ENCODE measurements at places on chromosomes 3 and 15. TPM values are rescaled to one million over a fixed set of nuclear protein-coding genes. Genes with fewer than 3 reads are reported as not detected.
A peak's percentile ranks its signal among the peaks of the same experiment; 100 is the strongest.

- no peak for DNase-seq
Measured at GRCh38 chr3:63679186-63679585, 26.7 kb downstream of the SNTN start.

DNA sequence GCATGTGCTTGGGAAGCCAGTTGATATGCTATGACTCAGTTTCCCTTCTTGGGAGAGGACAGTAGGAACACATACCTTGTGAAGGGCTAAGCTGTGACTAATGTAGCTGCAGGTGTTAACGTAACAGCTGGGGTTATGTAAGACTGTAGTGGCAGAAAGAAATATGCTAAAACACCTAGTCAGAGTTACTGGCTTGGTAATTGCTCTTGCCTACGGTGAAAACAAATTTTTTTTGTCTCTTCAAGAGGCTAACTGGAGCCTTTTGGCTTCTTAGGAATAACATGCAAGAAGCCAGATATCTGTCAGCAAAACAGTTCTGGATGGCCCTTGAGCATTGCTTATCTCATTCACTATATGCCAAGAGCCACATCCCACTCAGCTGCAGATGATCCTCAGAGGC, 1.4 kb downstream of the MAPKBP1 start:
- no peak for DNase-seq

DNA sequence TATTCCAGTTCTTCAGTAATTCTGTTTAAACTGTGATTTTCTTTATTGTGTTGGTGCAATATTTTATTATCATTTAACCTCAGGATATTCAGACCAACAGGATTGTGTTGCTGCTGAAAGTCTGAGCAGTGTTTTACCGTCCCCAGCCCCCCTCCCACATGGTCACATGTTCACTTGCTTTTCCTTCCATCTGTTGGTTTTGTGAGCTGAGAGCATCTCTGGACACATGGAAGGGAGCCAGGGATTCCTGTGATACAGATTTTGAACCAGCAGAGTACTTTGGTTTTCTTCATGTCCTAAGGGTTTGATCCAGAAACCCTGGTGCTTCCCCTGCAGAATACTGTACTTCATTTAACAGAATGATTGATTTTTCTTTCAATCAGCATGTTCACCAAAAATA, 11.9 kb downstream of the ARRDC4 start:
- DNase-seq, result no peak

- no peak for DNase-seq
Measured at GRCh38 chr15:69823223-69823907, 274.4 kb downstream of the TLE3 start.

DNA sequence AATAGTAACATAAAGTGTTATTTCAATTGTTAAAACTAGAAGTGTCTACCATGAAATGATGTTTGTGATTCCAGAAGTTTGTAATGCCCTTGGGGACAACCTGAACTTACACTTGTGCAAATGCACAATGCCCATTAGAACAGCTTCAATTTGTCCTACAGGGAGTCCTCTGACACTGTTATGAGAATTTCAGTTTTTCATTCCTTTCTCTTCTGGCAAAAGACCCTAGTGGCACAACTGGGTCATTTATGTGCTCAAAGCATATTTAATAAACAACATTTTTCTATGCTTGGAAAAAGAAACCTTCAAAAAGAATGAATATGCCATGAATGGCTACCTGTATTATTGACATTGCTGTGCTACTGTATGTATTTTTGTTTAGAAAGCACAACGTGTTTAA, at the start of gene OR5H1:
TSS of gene OR5H1 (plus strand) at position 301 of the 400 bp plus-strand sequence. CDS start 1,977 bp downstream, outside the sequence.
- no peak for DNase-seq

- no peak for DNase-seq
Measured at GRCh38 chr3:155639462-155640055, 105.3 kb downstream of the PLCH1 start.

- DNase-seq, result no peak
Measured at GRCh38 chr3:172018364-172018763, 21.0 kb upstream of the FNDC3B start.

GRCh38 chr15:101672298-101672697, 20.1 kb upstream of the TM2D3 start:
- no peak for DNase-seq

DNA sequence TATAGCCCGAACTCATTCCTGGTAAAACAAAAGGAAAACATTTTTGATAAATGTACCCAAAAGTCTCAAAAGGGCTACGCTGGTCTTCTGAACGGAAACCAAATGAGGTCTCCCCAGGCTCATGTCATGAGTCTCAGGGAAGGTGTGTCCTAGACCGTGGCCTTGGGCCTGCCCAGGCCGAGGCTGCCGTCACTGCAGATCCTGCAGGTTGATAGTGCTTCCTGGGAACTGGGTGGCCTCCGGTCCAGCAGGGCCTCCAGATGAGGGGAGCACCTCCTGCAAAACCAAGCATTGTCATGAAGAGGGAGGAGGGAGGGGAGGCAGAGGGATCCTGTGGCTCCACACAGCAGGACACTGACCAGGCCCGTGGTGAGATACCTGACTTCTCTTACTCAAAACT, 37.5 kb downstream of the ZXDC start:
- no peak for DNase-seq

DNA sequence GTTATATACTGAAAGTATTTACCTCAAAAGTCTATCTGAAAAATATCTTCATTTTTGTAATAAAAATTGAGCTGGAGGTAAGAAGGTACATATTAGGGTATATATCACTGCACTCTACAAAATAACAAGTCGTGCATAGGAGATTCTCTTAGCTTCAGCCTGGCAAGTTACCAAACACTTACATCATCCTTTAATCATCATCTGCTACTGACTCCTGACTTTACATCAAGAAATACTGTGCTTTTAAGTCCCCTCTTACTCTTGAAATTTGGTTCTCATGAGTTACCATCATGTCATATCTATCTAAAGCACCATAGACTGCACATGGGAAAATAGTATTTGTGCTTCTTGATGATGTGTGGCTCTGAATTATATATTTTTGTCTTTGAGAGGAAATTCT, 50.8 kb downstream of the LYSMD4 start:
- no peak for DNase-seq

The DET1 gene
- total RNA-seq, result 12.4 TPM

GRCh38 chr15:89673165-89673512, 6.0 kb downstream of the PLIN1 start:
- peak; percentile 64 for DNase-seq

The ROPN1B gene
- total RNA-seq, result not detected

The MTMR10 gene
- total RNA-seq, result 13.2 TPM

The AQR gene
- total RNA-seq, result 12.1 TPM

The SEMA6D gene
- under 0.01 TPM for total RNA-seq

The GOLGA8S gene
- 0.27 TPM for total RNA-seq

DNA sequence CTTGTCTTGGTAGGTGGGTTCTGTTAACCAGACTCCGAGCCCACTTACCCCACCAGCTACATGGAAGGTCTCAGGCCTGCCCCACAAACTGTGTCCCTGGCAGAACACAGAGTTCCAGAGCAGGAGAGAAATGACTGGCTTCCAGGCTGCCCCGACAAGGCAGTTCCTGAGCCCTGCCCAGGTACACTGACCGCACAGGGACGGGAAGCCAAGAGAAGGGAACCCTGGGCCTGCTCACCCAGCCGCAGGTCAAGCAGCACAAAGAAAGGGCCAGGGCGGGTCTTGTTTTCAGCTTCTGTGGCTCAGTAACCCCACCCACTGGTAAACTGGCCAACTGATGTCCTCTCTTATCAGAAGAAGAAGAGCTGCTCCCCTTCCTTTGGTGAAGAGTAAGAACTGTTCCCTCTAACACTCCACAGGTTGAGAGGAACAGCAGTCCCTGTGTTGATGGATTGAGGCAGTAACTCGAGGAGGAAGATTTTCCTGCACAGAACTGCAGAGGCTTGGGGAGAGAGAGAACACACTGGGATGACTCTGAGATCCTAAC, 68.4 kb downstream of the CRTC3 start:
- no peak for DNase-seq

DNA sequence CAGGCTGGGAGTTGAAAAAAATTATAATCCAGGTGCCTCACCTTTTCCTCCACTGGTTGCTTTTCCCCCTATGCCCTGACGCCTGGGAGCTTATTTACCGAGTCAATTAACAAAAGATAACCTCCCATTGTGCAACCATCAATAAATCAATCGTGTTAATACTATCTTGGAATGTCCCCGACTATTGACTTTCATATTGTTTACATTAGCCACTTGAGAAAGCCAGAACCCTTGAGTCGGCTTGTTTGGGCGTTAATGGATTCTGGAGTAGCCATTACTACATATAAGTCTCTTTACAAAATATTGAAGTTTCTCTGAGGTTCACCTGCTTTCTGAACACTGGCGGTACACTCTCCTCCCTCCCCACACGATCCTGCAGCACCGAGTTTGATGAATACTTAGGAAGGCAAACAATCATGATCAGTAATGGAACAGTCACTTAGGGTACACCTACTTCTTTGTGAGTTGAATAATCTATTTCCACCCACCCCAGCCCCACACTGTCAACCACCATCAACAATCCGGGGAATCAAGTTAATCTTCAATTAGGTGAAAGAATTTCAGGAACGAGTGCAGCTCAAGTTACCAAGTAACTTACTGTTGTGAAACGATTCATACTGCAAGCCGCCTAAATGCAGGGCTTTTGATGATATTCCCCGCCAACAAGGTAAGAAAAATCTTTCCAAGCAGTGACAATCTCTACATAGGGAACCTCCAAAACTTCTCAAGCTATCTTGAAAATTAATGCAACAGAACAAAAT, 159.3 kb upstream of the NR2F2 start:
- DNase-seq, result no peak

The TRPC1 gene
- total RNA-seq, result 5.7 TPM

DNA sequence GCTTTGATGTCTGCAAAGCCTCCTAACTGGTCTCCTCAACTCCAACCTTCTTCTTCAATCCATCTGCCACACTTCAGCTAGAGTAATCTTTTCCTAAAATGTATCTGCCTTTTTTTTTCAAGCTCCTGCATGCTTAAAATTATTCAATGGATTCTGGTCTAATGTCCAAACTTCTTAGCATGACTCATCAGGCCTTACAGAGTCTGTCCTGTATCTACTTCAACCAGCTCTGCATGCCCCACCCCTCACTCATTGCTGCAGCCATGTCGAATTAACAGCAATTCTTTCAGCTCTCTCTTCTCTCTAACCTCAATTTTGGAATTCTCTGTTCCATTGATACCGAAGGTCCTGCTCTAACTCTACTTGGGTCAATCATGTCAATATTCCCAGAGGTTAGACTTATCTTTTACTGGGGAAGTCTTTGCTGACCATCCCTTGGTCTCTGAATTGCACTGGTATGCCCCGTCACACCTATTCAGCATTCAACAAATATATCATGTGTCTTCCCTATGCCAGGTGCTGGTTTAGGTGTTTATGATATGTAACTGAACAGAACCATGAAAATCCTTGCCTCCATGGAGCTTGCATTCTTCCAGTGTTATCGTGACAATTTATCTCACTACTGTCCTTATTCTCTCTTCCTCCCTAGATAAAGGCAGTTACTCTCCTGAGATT, 88.5 kb upstream of the NANOGP8 start:
- DNase-seq, result no peak

Data from hematopoietic multipotent progenitor cell (in vitro differentiated cells).